ENCODE measurements at places on chromosomes 2 and 18. TPM values are rescaled to one million over a fixed set of nuclear protein-coding genes. Genes with fewer than 3 reads are reported as not detected.

The TCF4 gene
- 80.8 TPM for total RNA-seq

The ACTR1B gene
- 82.4 TPM for total RNA-seq

The CXCR1 gene
- 0.47 TPM for total RNA-seq

The TDRD15 gene
- 0.05 TPM for total RNA-seq

The CFC1 gene
- not detected for total RNA-seq

The LRRC30 gene
- total RNA-seq = not detected

The ICOS gene
- not detected for total RNA-seq

The RNF149 gene
- 12.1 TPM for total RNA-seq

The STPG4 gene
- not detected for total RNA-seq

The LBH gene
- 209 TPM for total RNA-seq

The EIF5B gene
- 91.9 TPM for total RNA-seq

The PIGN gene
- total RNA-seq = 29.6 TPM

The METAP1D gene
- total RNA-seq = 7.0 TPM

The GKN1 gene
- total RNA-seq = not detected

The MARS2 gene
- 8.4 TPM for total RNA-seq

Measured in heart left ventricle (tissue), 16 donors.